ENCODE measurements at places on chromosomes 7 and 10. TPM values are rescaled to one million over a fixed set of nuclear protein-coding genes. Genes with fewer than 3 reads are reported as not detected.

Gene WAPL
- 149 TPM for total RNA-seq

Gene UTF1
- total RNA-seq, result not detected

Gene NACAD
- total RNA-seq, result 5.5 TPM

DNA sequence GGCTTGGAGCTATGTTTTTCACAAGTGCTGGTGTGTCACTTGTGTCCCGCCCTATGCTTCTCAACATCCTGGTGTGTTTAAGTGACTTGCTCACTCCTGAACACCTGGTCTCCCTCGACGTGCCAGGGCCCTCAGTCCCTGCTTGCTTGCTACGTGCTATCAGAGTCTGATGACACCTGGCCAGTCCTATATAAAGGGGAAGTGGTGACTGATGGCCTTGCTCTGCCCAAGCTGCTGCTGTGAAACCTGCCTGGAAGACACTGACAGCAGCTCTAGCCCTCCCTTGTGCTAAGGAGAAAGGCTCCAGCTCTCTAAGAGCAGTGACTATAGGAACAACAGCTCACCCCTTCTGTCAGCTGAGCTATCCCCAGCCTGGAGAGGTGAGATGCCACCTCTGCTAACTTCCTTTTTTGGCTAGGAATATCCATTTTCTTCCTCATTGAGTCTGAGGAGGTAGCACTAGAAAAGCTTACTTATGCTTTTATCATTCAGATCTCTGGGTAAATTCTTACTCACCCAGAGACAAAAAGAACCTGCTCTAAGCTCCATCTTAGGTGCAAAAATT lies 77.2 kb upstream of the PLXNA4 start:
- no peak for DNase-seq

DNA sequence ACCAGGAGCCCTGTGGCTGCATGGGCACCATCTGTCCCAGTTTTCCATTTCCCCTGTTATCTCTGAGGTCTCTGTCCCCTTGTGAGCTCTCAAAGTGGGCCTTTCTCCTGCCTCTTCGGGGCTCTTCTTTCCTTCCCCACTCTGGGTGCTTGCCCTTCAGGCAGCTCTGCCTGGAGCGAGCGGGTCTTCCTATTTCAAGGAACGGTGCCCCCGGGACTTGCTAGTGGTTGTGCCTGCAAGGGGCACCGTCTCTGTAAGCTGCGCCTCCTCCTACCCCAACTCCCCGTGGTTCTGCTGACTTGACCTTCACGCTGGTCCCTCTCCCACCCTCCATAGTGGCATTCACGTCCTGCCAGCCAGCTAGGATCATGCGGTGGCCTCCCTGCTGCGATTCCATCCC lies 110.1 kb downstream of the DOCK1 start:
- no peak for DNase-seq

GRCh38 chr10:78804411-78805032 lies 264.2 kb upstream of the ZMIZ1 start:
- DNase-seq, result peak; percentile 37

Gene EN2
- total RNA-seq, result not detected

DNA sequence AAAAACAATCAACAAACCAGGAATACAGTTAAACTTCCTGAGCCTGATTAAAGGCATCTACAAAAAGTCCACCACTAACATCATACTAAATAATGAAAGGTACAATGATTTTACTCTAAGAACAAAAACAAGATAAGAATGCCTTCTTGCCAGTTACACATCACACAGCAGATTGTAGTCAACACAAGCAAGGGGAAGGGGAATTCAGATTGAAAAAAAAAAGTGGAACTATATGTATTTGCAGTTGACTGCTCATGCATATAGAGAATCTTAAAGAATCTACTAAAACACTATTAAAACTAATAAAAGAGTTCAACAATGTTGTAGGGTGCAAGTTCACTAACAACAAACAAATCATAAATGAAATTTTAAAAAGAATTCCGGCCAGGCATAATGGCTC lies 28.5 kb downstream of the ZNF33B start:
- DNase-seq, result no peak

DNA sequence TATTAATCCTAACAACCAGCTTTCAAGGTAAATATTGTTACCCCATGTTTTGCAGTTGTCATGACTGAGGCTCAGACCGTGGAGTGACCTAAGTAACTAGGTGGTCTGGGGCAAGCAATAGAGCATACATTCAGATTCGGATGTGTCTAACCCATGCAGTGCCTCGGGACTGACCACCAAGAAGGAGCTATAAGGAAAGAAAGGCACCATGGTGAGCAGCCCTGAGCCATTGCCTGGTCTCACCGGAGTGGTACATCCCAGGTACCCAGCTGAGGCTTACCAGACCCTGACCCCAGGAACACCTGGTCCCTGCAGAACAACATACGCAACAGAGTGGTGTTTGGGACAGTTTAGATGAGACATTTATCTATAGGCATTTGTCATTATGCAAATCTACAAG lies 175.5 kb upstream of the ZMIZ1 start:
- DNase-seq, result no peak

DNA sequence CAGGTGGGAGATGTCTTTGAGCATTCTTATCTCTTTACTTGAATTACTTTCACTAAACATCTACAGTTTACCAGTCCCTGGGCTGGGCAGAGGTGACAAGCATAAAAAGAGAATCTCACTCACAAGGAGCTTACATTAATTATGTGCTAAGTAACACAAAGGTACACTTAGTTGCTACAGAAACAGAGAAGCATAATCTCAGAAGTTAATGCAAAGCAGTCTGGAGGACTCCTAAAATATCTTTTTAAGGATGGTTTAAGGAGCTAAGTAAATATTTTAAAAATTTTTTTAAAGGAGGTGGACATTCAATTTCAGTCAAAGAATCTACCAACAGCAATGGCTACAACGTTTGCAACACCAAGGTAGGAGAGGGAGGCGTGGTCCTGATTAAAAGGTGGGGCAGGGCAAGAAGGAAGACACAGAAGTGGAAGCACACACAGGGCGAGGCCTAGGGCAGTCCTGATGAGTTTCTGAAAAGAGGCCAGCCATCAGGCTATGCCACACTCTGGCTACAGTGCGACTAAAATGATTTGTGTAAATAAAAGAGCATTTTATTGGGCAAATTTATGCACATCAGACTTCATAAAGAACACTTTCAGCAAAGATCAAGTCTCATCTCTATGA lies 5.3 kb downstream of the LARP4B start:
- no peak for DNase-seq

DNA sequence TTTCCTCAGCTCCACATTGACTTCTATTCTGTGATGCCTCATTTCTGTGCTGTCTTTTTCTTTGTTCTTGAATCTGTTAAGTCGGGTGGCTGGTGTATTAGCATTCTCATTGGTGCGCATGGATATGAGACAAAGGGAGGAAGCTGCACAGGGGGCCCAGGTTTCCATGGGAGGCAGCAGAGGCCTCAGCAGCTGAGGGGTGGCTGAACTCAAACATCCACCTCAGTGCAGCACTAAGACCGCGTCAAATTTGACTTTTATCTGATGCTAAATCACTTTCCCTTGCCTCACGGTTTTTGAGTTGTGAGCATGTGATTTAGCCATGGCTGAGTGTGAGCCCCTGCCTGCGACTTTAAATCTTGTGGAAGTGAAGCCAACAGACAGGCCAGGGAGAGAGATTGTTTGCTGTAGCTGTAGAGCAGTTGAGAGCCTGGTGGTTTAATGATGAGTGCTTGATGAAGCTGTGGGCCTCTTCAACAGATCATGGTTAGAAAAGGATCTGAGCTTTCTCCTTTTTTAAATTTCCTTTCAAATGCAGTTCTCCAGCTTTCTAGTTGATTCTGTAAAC lies 193.3 kb upstream of the ZNF804B start:
- no peak for DNase-seq

- no peak for DNase-seq
Observed at GRCh38 chr7:116798232-116798631, 64.2 kb upstream of the CAPZA2 start.

DNA sequence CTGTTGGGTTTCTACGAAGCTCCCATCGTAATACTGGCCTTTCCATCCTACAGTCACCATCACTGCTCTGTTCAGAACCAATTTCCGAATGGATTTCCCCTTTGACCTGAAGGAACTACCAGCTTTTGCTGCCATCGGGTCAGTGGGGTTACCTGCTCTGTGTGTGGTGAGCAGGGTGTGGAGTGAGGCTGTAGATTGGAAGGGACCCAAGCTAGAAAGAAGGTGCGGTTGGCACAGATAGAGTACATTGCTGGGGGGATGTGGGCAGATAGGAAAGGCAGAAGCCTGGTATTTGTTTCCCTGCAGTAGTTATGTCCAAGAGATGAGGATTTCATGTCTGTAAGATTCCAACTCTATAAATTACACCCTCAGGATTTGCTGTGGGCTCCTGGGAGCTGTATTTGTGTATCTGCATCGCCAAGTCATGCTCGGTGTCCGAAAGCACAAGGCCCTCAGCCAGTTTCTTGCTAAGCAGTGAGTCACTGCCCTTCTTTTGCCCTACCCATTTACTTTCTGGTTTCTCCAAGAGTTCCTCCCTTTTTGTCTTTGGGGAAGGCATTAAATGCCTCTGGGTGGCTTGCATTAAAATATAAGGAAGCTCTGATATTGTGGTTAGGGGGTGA lies 15.4 kb downstream of the CLCN1 start:
- peak; percentile 95 for DNase-seq

Gene HYAL4
- not detected for total RNA-seq

Gene TRRAP
- 9.6 TPM for total RNA-seq

Gene TMEM213
- total RNA-seq, result 0.33 TPM

- DNase-seq, result peak; percentile 47
Observed at GRCh38 chr10:110481919-110482318, 15.8 kb upstream of the DUSP5 start.

Gene AKR1C4
- total RNA-seq, result not detected

DNA sequence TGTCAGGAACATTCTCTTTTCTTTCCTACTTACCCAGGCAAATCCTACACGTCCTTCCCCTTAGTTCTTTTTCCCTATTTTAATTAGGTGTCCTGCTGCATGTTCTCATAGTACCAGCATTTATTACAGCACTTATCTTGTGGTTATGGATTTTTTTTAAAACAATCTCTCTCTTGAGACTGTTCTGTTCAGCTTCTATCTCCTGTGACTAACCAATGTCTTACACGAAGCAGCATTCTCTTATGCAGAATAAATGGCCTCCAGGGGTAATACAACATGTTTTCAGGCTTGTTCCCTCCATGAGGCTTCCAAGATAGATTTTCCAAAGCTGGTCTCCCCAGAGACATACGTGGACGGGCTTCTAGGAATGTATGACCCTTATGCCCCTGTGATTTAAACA lies 1096.1 kb upstream of the CELF2 start:
- DNase-seq, result no peak

All from fibroblast of the aortic adventitia (primary cell).